Stimulated activated CD4-positive, alpha-beta T cell treated with anti-CD3 and anti-CD28 coated beads, Interleukin-1b, Interleukin-23, amount 100 ng/mL, for 24 hours (primary cell): ENCODE measurements at places on chromosomes 2 and 18.

DNA sequence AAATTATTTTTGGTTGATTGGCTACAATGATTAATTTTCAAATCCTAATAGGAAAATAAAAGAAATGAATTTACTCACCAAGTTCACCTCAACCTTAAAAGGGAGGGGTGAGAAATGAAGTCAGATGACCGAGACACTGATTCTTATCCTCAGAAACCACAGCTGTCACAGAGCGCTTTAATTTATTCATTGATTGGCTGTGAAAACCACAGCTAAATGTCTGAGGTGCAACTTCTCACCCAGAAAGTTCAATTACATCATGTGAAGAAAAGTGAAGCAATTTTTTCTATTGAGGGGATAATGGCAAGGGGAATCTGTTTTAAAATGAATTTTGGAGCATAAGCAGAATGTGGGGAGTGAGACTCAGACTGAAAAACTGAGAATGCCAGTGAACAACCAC is 128.4 kb downstream of the RNF152 start:
- no peak for DNase-seq

DNA sequence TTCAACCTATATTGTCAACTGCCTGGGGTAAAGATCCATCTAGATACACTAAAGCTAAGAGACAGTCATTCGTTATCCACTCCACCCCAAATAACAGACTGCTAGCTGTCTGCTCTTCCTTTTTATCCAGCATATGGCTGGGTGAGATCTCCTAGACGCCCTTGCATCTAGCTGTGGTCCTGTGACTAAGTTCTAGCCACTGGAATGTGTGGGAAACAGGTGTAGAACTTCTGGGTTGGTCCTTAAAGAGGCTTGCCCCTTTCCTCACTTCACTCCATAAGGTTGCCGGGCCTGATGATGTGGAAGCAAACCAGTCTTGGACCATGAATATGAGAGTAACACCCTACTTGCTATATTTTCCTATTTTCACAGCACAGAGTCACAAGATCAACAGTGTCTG is 3.2 kb downstream of the COA5 start:
- DNase-seq: no peak

- no peak for DNase-seq
Observed at GRCh38 chr2:75142081-75142480, 57.2 kb downstream of the TACR1 start.

DNA sequence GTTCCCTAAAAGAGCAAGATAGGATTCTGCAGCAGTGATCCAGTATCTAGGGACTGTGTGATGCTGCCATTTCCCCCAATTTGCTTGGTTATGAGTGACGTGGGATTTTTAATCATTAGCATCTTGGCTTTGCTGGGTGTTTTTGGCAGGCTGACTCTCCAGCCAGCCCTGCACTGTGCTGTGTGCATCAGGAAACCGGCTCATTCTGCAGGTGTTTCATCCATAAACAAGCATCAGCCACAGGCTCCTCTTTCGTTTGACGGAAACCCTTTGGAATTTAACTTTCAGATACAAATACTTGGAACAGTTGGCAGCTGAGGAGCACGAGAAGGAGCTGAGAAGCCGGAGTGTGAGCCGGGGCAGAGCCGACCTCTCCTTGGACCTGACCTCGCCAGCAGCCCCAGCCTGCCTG is 135.9 kb downstream of the TPGS2 start:
- no peak for DNase-seq

DNA sequence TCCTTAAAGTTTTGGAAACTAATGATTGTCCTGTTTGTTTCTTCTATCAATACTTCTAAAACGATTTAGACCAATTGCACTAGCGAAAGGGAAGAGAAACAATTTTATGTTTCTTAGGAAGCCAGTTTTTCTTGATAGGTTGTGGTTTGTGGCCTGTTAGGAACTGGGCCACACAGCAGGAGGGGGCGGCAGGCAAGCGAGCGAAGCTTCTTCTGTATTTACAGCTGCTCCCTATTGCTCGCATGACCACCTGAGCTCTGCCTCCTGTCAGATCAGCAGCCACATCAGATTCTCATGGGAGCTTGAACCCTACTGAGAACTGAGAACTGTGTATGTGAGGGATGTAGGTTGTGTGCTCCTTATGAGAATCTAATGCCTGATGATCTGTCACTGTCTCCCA is 201.5 kb upstream of the PXDN start:
- DNase-seq: no peak

DNA sequence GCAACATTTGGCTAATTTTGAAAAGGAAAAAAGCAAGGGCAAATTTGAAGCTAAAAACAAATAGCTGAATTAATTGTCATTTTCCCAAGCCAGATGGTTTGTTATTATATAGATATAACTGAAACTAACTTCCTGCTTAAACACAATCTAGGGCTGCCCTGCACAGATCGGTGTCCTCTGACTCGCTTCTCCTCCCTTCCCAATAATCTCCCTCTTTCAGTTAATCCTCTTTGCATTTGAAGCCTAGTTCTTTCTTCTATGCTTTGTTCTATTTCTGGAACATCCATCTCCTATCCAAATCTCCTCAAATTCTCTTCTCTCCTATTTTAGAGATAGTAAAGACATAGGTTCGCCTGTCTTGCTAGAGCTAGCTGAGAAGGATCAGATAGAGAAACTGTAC is 328.1 kb downstream of the SLC8A1 start:
- DNase-seq: no peak

DNA sequence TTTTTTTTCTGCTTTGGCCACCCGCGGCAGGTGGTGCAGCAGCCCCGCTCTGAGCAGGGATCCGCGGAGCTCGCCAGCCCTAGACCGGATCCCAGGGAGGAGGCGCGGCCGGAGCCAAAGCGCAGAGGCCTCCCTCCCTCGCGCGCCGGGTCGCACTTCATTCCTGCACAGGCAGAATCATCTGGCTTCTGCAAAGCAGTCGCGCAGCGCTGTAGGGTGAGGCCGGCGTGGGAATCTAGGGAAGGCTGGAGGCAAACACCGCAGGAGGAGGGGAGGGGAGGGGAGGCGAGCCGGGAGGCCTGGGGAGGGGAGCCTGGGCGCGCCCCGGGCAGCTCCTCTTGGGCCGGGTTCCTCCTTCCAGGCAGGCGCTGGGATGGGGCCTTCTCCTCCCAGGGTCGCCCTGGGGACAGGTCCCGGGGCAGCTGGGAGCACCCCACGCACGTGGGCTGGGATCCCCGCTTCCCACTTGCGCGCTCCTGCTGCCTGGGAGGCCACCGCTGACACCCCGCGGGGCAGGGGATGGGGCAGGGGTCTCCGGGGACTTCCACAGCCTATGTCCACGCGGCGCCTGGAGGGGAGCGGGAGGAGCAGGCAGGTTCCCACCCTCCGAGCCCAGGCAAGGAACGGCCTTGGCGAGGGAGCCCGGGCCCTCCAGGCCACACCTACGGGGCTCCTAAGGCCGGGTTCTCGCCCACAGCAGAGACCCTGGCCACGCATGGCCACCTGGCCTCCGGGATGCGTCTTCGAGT is 45.0 kb downstream of the MBP start:
- no peak for DNase-seq

DNA sequence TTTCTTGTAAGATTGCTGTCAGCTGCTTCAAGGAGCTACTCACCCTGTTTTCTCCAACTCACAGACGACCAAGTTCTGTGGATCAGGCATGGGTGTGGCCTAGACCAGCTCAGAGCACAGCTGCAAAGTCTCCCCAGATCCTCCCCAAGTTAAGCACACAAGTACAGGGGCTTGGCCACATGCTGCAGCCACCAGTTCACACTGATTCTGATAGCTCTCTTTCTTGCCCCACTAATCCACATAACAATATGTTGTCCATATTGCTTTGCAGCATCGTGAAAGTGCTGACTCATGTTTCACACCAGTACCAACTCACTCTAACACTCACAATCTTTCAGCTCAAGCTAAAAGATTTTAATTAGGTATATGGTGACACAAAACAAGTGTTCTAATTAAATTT is 437.0 kb downstream of the PARD3B start:
- DNase-seq: no peak
